ENCODE measurements at places on chromosomes 6 and 20.
A peak's percentile ranks its signal among the peaks of the same experiment; 100 is the strongest.

DNA sequence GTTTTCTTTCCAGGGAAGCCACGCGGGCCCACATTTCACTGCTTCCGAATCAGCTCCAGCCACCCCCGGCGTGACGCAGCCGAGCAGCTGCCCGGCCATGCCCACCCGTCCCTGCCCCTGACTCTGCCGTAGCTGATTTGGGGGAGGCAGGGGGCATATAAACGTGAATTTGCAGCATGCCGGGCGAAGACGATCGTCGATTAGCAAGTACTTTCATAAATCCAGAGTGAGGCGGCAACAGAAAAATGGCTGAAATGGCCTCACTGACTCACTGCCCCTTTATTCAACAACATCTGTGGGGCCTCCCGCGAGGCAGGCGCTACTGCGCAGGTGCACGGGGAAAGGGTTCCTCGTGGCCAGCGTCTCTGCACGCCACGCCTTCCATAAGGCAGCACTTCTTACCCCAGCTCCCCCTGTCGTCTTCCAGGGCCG lies 118.0 kb downstream of the DLL1 start:
- DNase-seq = no peak

DNA sequence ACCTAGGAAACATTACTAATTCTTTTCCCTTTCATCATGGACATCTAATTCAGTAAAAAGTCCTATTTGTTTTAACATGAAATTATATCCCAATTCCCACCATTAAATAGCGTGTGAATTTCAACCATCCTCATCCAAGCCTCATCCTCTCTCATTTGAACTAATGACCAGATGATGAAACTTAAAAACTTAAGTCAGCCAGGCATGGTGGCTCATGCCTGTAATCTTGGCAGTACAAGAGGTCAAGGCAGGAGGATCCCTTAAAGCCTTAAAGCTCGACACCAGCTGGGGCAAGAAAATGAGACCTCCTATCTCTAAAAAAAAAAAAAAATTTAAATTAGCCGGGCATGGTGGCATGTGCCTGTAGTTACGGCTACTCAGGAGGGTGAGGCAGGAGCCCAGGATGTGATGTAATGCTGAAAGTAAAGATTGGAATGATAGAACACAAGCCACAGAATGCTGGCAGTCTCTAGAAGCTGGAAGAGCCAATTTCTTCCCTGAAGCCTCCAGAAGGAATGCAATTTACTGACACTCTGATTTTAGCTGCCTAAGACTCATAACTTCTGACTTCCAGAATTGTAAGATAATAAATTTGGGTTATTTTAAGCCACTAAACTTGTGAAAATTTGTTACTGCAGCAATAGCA lies 27.1 kb upstream of the HAO1 start:
- DNase-seq = no peak

- no peak for DNase-seq
Measured at GRCh38 chr20:35718972-35719635, 19.9 kb downstream of the ROMO1 start.

DNA sequence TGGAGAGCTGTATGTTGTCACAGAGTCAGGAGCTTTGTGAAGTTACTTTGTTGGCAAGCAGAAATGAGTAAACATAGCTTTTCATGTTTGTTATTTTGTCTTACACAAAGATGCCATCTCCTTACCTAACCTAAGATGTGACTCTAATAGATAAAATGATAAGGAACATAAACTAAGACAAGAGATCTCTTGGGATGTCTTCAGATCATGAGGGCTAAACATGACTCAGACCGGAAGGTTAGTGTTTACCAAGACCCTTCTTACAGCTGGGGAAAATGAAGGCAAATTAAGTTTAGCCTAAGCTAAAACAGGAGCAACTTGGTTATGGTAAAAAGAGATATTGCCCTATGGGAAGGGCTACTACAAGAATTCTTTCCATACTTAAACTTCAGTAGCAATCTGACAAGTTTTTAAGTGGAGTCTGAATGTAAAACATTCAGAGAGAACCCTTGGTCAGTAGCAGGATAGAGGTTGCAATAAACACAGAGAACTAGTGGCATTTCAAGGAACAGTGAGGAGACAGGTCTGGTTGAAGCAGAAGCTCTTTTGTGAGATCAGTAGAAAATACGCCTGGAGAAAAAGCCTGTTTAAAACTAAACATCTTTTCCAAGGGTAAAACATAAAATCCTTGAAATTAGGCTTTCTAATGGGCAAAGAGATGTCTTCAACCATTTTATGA lies 29.9 kb downstream of the SGK1 start:
- no peak for DNase-seq

GRCh38 chr6:137968901-137969300 lies 101.8 kb downstream of the TNFAIP3 start:
- DNase-seq = peak; percentile 37

DNA sequence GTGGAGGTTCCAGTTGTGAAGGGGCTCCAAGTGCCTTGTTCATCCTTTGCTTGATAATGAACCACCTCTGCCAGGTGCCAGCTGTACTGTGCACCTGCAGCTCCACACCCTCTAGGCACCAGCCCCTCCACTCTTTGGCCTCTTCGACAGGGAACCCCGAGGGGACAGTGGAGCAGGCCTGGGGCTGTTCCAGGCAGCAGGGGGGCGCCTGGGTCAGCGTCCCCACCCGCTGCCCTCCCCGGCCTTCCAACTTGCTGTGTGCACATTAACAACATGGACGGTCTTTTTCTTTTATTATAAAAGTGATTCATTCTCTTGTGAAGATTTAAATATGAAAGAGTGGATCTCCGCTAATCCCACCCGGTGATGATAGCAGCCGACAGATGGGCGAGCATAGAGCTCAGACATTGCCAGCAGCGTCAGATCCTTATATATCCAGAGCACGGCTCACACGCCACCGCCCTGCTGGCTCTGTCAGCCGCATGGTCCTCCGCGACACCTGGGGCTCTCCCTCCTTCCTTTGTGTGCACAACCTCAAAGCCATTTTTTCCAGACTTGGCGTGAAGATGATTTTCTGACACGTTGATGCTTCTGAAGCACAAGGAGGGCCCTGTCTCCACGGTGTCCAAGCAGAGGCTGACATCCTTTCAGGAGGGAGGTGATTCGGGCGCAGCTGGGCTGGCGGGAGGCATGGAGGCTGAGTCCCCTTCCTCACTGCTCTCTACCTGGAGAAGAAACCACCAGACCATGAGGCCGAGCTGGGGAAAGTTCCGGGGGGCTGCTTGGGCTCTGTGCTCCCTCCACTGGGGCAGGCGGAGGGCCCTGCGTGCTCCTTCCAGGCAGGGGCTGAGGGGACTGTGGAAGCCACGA lies 22.2 kb upstream of the MRGBP start:
- DNase-seq = no peak

DNA sequence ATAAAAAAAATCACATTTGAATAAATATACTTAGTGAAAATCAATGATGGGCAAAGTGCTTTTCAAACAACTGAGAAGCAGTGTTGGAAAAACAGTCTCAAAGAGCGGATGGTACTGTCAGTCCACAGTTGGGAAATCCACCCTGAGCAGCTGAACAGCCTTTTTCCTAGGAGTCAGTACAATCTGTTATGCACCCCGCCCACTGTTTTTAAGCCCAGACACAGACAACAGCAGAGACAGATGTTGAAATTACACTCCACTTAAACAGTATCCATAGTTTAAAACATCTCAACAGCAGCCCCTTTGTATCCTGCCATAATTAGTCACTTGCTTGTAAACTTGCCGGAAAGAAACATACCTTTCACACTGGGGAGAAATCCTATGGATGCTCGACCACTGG lies 372 bp downstream of the KIAA0408 start:
- DNase-seq = no peak

- no peak for DNase-seq
Measured at GRCh38 chr6:7086488-7086887, 21.3 kb upstream of the RREB1 start.

DNA sequence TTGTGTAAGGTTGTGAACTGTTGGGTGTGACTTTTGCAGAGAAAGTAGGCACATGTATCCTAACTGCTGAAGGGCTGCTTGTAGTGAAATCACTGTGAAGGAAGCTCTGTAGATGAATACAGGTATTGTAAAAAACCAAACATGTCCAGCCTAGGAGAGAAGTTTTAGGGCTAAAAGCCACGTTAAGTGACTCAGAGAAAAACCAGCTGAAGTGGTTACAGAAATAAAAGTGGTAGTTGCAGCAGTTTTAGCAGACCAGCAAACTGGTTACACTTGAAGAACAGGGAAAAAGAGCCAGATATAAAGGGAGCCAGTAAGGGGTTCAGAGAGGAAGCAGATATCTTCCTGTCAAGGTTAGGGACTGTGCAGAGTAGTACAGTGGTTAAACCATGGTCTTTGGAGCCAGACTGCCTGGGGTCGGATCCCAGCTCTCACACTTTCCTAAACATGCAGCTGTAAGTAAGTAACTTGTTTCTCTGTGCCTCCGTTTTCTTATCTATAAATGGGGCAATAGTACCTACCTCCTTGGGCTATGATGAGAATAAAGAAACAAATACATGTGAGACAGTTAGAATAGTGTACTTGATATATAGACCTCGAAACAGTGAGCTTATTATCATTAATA lies 33.8 kb upstream of the RNF8 start:
- DNase-seq = no peak

- no peak for DNase-seq
Measured at GRCh38 chr6:12698298-12698697, 18.3 kb upstream of the PHACTR1 start.

DNA sequence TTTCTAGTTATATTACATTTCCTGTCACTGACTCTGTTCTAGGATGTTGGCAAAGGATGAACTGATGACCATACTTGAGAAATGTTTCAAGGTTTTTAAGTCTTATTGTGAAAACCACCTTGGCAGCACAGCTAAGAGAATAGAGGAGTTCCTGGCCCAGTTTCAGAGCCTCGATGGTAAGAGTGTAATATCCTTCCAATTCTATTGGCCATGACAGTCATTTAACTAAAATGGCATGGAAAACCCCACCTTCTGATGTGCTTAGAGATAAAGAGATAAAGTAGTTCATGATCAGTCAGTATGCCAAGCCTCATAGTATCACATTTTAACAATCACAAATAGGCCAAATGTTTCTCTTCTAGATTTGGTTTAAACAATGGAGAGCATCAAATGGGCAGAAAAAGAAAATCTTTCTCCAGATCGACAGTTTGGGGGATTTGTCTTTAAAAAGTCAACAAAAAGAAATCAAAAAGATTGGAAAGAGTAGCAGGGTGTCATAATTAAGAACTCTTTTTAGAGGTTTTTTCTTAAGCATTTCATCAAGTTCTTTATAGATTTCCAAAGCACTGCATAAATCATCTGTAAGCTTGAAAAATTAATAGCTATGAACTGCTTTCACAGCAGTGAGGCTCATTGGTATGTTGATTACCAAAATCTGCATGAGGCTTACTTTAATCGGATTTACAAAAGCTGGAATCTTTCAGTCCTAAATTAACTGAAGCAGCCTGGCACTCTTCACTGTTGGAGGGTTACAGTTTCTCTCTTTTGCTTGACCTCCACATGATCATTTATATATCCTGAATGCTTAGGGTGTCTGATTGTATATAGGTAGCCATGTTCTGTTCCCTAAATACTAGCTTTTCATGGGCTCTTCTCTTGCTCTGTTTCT lies 48.7 kb downstream of the AKIRIN2 start:
- no peak for DNase-seq

- DNase-seq = no peak
Measured at GRCh38 chr20:63106765-63107448, 100.1 kb upstream of the BHLHE23 start.

GRCh38 chr6:54291146-54291545 lies 17.1 kb upstream of the TINAG start:
- DNase-seq = no peak

DNA sequence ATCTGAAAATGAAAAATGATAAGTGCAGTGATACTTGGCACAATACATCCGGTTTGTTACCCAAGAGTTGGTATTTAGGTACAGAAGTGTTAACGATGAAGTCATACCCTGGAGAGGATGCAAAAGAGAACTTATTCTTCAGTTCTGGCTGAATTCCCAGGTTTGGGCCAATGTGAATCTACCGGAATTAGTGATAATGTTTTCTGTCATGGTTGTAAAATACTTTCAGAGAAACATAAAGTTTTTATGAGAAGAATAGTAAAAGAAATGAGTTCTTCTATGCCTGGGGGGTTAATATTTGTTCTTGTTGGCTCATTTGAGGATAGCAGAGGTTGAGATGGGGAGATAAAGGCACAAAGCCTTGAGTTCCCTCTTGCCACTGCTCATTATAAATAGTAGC lies 509.9 kb upstream of the POU3F2 start:
- DNase-seq = no peak

GRCh38 chr20:9467995-9468394 lies 46.4 kb upstream of the LAMP5 start:
- no peak for DNase-seq

GRCh38 chr6:32637219-32637880 lies at the start of gene HLA-DQA1:
HLA-DQA1 (plus strand) TSS chr6:32637406; CDS start chr6:32637459, 53 bp downstream.
- DNase-seq = no peak

DNA sequence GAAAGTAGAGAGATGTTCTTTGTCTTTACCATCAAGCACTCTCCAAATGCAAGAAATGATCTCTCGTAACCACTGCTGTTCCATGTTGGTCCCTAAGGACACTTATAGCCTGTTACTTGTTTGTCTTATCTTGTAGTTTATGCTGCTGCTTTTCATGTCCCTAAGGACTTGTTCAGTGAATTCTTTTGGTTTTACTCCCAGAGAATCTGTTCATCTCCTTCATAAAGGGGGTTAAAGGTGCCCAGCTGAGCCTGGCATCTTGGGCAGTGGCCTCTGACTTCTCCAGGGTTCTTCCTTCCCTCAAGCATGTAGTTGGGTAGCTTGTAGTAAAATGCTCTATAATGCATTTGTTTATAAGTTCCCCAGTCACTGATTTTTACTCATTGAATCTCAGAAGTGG lies 864 bp upstream of the PKIG start:
- no peak for DNase-seq

DNA sequence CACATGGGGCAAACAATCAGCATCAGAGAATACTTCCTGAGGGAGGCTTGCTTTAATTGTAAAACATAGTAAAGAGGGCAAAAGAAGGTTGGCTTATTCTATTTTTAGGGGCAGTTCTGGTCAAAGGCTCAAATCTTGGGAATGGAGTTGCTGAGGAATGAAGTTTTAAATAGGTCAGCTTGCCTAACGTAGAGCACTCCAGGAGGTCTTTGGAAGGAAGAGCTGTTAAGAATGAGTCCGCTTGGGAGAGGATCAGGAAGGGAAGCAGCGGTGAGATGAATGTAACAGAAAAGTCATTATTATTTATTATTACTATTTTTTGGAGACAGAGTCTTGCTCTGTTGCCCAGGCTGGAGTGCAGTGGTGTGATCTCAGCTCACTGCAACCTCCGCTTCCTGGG lies 108.7 kb downstream of the ZFAND3 start:
- DNase-seq = no peak

DNA sequence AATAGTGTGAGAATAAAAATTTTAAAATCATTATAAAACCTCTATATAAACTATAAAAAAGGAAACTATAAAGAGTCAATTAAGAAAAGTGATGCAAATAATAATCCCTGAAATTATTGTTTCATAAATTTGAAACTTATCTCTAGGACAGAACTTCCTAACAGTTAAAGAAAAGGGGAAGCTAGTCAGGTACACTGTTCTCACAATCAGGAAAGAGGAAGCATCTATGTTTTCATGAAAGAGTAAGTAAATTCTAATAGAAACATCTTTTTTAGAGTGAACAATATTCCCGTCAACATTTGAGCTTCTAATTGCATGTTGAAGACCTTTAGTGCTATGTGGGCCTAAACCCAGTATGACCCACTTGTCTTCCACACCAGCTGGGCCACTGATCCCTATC lies 1.2 kb upstream of the ADGRF1 start:
- DNase-seq = no peak

- no peak for DNase-seq
Measured at GRCh38 chr6:34563513-34563870, 7.4 kb upstream of the SPDEF start.

GRCh38 chr6:51105357-51105756 lies 286.7 kb downstream of the TFAP2B start:
- DNase-seq = no peak

- DNase-seq = no peak
Measured at GRCh38 chr6:85493389-85493788, 43.5 kb downstream of the NT5E start.

Data from CMK (cell line).